ENCODE measurements at places on chromosomes 4 and X.

DNA sequence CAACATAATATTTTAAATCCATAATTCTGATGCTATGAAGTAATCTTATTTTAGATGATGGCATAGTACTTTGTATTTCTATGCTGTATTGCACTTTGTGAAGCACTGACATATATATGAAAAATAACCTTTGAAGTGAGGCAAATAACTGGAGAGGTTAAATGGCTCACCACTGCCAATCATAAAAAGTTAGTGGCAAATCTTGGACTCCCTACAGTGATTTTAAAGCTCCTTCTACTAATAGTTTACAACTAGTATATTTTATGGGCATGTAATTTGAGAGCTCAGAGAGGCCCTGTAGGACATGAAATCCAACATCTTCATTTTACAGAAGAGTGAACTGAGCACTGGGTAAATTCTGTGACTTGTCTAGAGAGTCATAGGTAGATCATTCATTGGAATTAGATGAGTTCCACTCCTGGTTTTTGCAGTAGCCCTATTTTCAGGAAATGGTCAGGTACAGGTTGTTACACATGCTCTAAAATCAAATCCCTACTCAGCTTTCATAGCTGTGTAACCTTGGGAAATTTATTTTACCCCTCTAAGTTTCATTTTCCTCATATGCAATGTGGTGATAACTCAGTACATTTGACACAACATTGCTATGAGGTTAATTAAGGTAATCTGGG lies 804 bp upstream of the GC start:
- no peak for DNase-seq

- DNase-seq: no peak
Measured at GRCh38 chr4:168673476-168673875, 176.6 kb downstream of the PALLD start.

DNA sequence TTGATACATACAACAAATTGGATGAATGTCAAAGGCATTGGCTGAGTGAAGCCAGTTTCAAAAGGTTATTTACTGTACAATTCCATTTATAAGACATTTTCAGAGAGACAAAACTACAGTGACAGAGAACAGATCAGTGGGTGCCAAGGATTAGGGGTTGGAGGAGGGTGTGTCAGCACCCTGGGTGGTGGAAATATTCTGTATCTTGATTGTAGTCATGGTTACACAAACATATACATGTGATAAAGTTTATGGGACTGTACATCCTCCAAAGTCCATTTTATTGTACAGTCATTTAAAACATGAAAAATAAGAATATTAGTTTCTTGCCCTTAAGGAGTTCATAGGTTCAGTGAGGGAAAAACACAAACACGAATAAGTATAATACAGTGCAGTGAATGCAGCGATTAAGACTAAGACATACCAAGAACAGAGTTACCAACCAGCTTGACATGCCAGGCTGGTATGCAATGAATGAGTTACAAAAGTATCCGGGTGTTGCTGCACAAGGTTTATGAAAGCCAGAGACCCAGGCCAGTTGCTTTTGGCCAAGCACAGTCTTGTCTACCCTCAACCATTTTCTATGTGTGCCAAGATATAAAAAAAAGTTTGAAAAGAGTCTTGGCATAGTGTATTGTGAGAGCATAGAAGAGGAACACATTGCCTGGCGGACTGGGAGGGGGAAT lies 123.6 kb downstream of the MSL3 start:
- no peak for DNase-seq

DNA sequence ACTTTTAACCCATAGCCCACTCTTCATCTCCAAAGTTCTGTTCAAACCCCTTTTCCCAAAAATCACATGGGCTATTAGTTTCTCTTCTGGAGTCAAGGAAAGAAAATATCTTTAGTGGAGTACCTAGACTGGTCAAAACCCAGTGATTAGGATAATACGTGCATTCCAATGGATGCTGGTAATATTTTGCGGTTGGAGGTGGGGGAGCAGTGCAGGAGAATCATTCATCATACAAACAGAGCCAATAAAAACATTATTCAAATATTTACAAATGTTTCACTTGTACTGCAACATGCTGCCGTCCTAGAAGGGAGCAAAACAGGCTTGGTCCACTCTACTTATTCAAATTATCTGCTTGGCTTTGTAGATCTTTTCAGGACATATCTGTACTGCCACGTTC lies 57.2 kb upstream of the RAB9B start:
- DNase-seq: no peak

DNA sequence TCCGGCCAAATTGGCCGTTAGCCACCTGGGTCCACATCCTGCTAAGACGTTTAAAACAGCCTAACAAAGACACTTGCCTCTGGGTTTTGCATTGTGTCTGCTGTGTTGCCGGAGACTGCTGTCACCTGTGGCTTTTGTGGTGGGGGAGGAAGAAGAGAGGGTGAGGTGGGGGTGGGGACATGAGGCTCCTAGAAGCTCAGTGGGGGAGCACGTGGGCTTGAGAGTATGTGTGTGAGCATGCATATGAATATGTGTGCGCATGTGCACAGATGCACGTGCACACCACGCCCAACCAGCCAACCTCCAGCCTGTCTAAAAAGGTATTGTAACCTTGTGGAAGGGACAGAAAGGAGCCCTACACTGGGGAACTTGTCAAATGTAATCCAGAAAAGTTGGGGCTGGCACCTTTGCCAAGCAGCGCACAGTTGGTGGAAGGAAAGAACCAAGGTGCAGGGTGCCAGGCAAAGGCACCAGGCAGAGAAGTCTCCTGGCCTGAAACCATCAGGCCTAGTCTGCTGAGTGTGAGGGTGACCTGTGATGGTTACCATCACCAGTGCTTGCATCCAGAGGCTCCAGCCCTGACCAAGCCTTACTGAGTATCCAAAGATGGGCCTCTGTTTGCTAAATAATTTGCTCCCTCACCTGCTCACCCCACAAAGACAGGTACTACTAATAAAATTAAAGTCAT lies 10.1 kb upstream of the SASH3 start:
- peak; percentile 52 for DNase-seq

GRCh38 chr4:159098482-159099127 lies 4.3 kb upstream of the RAPGEF2 start:
- no peak for DNase-seq

DNA sequence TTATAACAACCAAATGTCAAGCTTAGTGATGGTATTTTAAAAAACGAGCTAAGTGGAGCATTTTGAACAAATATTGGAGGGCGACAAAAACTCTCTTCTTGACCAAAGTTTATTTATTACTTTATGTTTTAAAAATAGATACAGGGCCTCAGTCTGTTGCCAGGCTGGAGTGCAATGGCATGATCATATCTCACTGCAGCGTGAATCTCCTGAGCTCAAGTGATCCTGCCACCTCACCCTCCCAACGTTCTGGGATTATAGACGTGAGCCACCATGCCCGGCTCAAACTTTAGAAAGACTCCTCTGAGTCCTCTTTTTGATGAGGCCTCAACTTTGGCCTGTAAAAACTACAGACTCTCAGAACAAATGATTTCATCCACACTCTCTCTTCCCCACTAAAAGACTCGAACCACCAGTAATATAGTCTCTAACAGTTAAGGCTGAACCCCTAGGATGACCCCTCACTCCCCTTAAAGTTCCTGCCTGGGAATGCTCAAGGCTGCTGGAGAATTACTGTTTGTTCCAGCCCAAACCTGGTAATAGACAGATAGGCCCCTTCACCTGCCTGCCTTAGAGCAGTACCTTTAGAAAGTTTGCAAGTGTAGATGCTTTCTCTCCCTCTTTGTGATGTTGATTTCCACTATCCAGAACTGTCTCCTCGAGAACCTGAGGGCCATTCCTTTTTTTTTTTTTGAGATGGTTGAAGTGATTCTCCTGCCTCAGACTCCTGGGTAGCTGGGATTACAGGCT lies 55.3 kb upstream of the HPSE start:
- DNase-seq: no peak

DNA sequence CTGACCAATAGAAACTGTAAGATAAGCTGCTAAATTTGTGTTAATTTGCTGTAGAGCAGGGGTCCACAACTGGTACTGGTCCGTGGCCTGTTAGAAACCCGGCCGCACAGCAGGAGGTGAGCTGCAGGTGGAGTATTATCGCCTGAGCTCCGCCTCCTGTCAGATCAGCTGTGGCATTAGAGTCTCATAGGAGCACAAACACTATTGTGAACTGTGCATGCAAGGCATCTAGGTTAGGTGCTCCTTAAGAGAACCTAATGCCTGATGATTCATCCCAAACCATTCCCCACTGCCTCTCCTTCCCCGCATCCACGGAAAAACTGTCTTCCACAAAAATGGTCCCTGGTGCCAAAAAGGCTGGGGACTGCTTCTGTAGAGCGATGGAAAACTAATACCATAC lies 19.7 kb downstream of the FBXW7 start:
- no peak for DNase-seq

DNA sequence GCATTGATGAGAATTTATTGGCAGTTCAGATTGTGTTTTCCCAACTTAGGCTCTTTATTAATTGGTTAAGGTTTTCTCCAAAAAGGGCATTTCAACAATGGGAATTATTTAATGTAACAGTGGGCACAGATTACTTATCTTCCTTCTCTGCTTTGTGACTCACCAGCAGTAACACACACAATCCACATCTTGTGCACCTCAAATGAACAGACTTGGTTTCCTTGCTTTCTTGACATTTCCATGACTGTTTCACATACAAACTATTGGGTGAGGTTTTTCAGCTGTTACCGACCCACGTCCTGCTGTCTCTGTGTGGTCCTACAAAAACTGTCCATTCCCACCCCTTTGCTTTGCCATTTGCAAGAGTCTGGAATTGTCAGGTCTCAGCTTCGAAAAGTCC lies 38.1 kb downstream of the CCNI start:
- no peak for DNase-seq

GRCh38 chrX:33106737-33107136 lies 104.6 kb downstream of the DMD start:
- no peak for DNase-seq

- DNase-seq: no peak
Measured at GRCh38 chr4:7032596-7032995, 10.6 kb upstream of the TADA2B start.

- no peak for DNase-seq
Measured at GRCh38 chrX:37754516-37754915, 25.3 kb upstream of the CYBB start.

DNA sequence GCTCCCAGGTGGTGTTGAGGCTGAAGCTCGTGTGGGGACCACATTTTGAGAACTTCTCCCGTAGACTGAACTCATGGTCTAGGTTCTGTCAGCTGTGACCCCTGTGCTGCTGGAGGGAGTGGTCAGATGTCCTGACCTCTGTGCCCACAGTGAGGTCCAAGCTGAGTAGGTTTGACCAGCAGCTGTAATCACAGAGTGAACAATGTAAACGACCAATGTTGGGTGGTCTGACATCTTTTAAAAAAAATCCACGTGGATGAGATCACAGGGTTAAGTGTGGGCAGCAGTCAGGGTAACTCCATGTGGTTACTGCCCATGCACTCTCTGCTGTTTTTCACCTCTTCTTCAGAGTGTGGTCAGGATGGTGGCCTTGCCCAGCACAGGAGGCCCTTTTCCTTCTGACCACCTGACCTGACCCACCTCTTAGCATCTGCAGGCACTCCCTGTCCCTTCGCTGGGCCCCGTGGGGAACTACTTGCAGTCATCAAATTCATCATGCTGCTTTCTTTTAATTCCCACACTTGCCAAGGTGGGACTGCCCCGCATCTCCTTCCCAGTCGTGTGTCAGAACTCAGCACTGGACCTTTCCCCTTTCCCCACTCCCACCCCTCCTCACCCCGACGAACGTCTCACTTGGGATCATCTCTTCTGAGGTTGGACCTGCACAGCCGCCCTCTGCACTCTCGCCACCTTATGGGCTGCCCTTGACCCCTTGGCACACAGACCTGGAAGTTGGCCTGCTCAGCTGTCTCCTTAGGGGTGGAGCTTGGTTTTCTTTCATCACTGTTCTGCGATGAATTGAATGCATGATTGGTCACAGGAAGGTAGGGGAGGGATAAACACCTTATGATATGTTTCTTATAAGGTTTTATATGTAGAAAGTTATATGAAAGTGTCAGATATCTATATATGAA lies 120.1 kb downstream of the PTTG2 start:
- no peak for DNase-seq

DNA sequence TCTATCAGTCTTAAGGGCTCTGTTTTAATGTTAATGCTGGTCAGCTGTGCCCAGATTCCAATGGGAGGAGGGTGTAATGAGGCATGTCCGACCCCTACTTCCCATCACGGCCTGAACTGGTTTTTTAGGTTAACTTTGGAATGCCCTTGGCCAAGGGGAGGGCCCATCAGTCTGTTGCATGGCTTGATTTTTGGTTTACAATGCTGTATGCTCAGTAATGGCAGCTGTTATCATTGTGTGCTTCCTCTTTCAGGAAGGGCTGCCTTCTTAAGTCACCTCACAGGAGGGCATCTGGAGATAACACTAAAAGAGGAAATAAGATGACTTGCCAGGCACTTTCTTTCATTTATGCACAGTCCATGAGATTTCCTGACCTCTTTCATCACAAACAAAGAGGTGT lies 36.3 kb downstream of the ATXN3L start:
- DNase-seq: no peak

- DNase-seq: no peak
Measured at GRCh38 chr4:156946516-156947424, 24.8 kb downstream of the PDGFC start.

DNA sequence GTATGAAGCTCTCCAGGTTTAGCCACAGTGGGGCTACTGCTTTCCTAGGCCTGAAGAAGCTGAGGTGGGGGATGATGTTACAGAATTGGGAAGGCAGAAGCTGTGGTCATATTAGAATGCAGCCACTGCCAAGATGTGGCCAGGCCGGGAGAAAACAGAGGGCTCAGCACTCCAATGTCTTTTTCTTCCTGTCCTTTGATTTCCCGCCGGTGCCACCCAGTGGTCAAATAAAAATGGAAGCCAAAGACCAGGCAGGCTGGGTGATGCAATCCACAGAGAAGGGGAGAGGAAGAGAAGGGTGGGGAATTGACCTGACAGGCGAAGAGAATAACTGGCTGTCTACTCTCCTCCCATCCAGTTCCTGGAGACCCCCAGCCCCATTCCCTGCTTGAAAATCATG lies 94.9 kb upstream of the SHISA3 start:
- DNase-seq: no peak

DNA sequence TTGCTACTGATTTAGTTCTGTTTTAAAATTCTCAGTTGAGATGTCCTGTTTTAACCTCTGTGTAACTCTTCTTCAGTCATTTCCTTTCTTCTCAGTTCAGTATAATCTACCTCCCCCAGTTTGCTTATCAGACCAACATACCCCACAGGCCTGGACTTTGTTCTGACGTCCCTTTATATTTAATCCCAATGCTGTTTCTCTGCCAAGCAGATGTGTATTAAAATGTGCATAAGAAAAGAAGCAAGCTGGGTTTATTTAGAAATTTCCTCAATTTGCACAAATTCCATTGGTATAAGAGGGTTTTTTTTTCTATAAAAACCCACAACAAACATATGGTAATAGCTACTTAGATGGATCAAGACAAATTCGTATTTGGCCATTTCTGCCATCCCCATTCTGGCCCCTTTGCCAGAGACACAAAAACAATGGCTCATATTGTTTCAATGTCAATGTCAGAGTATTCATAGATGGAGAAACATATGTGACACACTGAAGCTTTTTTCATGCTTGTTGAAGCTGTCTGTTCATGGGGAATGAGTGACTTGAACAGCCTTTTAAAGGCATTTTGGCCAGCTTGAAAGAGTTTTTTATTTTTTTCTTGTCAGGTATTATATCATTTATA lies 24.5 kb downstream of the HCCS start:
- no peak for DNase-seq

GRCh38 chrX:119130911-119131310 lies 3.3 kb upstream of the KIAA1210 start:
- DNase-seq: no peak

GRCh38 chr4:38141808-38142500 lies 181.8 kb downstream of the PTTG2 start:
- DNase-seq: no peak

- DNase-seq: no peak
Measured at GRCh38 chr4:141675384-141675783, 39.0 kb downstream of the IL15 start.

GRCh38 chr4:36979533-36979932 lies 265.0 kb upstream of the NWD2 start:
- no peak for DNase-seq

All from activated T-cell treated with anti-CD3 and anti-CD28 coated beads for 48 hours (primary cell).